ENCODE measurements at places on chromosomes 3 and 15. TPM values are rescaled to one million over a fixed set of nuclear protein-coding genes. Genes with fewer than 3 reads are reported as not detected.

Gene GOLGA8R
- 4.8 TPM for total RNA-seq

Gene EAF2
- 24.5 TPM for total RNA-seq

Gene CFAP92
- total RNA-seq = 7.5 TPM

Gene CPB1
- total RNA-seq = under 0.01 TPM

Gene SPATA12
- under 0.01 TPM for total RNA-seq

Gene IGF1R
- 81.9 TPM for total RNA-seq

Gene C3orf62
- 3.2 TPM for total RNA-seq

Gene RBMS3
- total RNA-seq = under 0.01 TPM

Gene GREM1
- total RNA-seq = under 0.01 TPM

Gene CHMP2B
- total RNA-seq = 7.0 TPM

Gene SENP8
- 0.81 TPM for total RNA-seq

Gene RGMA
- total RNA-seq = 1.1 TPM

Gene SEMA5B
- total RNA-seq = 0.27 TPM

Gene SPTBN5
- total RNA-seq = under 0.01 TPM

Gene ZNF501
- 3.5 TPM for total RNA-seq

Gene TGM5
- under 0.01 TPM for total RNA-seq

Gene BCHE
- under 0.01 TPM for total RNA-seq

Gene TRIM42
- total RNA-seq = not detected

Gene WDR93
- total RNA-seq = 0.27 TPM

Gene ZBBX
- total RNA-seq = under 0.01 TPM

Gene UROC1
- under 0.01 TPM for total RNA-seq

Gene PLCB2
- total RNA-seq = 123 TPM

Gene CLDN16
- total RNA-seq = not detected

Measured in hematopoietic multipotent progenitor cell (in vitro differentiated cells).